ENCODE measurements at places on chromosomes 16 and 17.

- no peak for DNase-seq
Observed at GRCh38 chr17:40577611-40578065, 12.4 kb upstream of the CCR7 start.

- DNase-seq, result peak; percentile 16
Observed at GRCh38 chr16:50841081-50841886, 99.4 kb downstream of the CYLD start.

DNA sequence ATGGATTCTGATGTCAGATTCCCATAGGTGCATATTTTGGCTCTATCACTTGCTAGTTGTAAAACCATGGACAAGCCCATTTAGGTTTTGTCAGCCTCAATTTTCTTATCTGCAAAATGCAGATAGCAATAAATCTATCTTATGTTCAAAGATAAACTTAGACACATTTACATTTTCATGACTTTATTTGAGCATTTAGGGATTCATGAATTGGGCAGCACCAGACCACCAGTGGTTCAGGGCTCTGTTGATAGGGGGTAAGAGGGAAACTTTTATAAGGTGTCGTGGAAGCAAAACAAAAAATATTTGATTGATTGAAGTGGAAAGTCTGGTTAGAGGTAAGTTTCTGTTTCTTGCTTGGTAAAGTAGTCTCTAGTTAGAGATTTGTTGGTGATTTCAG is 17.3 kb downstream of the ARHGAP44 start:
- no peak for DNase-seq

- DNase-seq, result no peak
Observed at GRCh38 chr17:18115517-18115916, 7.0 kb downstream of the MYO15A start.

DNA sequence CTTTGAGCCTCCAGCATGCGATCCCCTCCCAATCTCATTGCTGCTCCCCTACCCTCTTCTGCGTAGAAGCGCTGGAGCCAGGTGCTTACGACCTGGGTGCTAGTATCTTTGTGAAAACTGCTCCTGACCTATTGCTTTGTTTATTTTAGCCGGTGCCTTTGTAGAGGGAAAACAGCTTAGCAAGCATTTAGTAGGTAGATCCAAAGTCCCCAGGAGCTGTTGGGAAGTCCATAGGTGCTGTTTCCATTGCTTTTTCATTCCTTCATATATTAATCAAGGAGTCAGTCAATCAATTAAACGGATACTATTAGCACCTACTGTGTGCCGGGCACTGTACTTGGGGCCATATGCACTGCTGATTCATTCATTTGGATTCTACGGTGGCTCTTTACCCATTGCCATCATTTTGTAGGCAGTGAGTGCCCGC is 497.6 kb downstream of the WWOX start:
- no peak for DNase-seq

DNA sequence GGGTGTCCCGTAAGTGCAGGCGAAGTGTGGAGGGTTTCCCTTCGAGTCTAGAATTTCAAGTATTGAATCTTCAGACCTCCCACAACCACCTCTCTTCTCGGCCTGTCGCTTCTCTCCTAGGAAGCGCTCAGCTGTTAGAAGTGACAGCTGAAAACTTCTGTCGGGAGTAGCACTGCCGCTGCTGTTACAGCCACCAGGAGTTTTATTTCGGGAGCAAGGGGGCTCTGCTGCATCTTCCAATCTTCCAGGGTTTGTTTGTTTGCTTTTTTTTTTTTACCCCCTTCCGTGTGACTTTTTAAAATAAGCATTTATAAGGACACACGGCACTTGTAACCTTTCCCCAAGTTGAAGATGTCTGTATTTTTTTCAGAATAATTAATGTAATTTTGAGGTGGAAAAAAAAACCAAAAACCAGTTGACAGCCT is 767 bp downstream of the RPS6KB1 start:
- DNase-seq, result peak; percentile 17

DNA sequence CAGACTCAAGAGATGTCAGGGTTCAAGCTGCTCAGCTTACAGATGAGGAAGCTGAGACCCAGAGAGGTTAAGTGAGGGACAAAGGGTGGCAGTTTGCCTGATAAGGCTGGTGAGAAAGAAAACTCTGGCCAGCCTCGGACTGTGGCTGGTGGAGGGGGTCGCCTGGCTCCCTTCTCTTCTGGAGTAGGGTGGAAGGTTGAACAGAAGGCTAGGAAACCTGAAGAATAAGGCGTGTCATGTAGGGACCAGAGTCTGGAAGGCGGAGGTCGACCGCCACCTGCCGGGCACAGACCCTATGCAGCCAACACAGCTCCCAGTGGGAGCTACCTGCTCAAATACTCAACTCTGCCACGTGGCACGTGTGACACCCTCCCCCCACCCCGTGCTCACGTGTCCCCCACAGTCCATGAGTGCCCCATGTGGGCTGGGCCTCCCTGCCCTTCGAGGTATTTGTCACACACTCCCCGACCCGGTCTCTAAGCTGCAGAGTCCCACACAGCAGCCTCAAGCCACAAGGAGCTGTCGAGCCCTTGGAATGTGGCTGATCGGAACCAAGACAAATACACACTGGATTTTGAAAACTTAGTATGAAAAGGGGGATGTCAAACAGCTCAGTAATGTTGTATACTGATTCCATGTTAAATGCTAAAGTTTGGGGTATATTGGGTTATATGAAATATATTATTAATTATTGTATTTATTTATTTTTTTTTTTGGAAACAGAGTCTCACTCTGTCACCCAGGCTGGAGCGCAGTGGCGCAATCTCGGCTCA is 11.8 kb downstream of the HID1 start:
- peak; percentile 14 for DNase-seq

GRCh38 chr17:50421308-50422051 is 4.5 kb upstream of the ACSF2 start:
- DNase-seq, result peak; percentile 27

DNA sequence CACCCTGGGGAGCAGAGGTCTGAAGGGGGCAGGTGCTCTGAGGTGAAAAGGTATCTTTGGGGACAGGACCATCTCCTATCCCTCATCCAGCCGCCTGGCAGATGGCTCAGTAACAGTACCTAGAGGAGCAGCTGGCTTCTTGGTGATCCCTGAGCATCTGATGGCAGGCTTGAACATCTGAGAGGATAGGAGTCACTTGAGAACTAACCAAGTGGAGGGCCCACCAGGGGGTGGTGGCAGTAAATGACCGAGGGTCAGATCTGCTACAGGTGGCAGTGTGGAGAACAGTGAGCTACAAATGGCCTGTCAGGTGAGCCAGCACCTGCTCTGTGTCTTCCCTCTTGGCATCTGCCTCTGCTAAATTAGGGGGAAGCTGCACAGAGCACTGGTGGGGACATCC is 13.8 kb downstream of the HROB start:
- DNase-seq, result no peak

GRCh38 chr16:51967646-51968045 is 579.3 kb downstream of the TOX3 start:
- DNase-seq, result no peak

DNA sequence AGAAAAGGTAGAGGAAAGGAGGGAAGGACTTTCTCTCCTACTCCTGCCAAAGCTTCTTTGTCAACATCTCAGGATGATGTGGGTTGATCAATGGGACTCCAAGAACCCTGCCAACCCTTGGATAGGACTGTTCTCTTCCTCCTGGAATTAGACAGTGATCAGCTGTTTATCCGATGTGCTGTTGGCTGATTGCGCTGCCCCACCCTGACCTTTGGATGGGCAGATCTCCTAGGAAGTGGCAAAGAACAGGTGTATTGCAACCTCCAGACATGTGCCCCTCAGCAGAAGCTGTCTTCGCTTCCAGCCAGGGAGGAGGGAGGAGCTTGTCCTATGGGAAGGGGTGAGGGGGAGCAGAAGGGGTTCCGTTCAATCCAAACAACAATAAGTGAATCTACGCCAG is 30.5 kb downstream of the SLC5A11 start:
- no peak for DNase-seq

- DNase-seq, result no peak
Observed at GRCh38 chr16:11140867-11141266, 115.1 kb downstream of the SOCS1 start.

DNA sequence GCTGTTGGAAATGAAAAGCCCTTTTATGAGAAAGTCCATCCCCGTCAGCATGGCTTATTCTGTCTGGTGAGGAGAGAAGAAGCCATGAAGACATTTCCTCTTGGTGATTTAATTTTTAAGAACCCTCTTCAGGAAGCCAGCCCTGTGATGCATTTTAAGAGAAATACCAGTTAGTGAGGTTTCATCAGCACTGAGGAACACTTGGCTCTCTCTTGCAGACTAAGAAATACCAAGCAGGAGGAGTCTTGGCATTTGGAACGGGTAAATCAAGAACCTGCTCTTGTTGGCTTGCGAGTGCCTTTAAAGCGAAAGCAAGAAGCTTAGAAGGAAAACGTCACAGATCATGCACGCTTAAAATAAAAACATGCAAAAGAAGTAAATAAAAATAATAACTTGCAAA is 17.5 kb downstream of the RAB11FIP3 start:
- DNase-seq, result peak; percentile 77

GRCh38 chr17:28407130-28407973 is 1.3 kb upstream of the SLC46A1 start:
- DNase-seq, result no peak

GRCh38 chr16:66695471-66695934 is 1.0 kb downstream of the CMTM4 start:
- DNase-seq, result no peak

Data from fibroblast of the aortic adventitia (primary cell).